ENCODE measurements at places on chromosomes 3 and 15.
A peak's percentile ranks its signal among the peaks of the same experiment; 100 is the strongest.

GRCh38 chr3:59266551-59266950, 216.7 kb upstream of the CFAP20DC start:
- DNase-seq = no peak

GRCh38 chr3:177459401-177459800, 262.1 kb upstream of the TBL1XR1 start:
- no peak for DNase-seq

- no peak for DNase-seq
These were observed 59.2 kb downstream of the PIAS1 start for GRCh38 chr15:68113273-68113672.

DNA sequence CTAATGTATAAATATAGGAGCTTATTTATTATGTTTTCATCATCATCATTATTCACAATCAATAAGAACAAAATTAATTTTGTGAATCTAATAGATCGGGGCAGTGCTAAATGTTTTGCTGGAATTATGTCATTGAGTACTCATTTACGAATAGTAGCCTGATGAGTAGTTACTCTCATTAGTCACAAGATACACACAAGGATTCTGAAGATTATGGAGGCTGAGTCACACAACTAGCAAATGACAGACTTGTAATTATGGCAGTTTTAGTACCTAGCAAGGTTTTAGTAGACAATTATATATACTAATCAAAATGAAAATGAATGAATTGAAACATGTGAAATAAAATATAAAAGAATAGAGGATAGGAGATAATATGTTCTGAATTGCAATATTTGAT, 954.2 kb downstream of the CADM2 start:
- DNase-seq = no peak

DNA sequence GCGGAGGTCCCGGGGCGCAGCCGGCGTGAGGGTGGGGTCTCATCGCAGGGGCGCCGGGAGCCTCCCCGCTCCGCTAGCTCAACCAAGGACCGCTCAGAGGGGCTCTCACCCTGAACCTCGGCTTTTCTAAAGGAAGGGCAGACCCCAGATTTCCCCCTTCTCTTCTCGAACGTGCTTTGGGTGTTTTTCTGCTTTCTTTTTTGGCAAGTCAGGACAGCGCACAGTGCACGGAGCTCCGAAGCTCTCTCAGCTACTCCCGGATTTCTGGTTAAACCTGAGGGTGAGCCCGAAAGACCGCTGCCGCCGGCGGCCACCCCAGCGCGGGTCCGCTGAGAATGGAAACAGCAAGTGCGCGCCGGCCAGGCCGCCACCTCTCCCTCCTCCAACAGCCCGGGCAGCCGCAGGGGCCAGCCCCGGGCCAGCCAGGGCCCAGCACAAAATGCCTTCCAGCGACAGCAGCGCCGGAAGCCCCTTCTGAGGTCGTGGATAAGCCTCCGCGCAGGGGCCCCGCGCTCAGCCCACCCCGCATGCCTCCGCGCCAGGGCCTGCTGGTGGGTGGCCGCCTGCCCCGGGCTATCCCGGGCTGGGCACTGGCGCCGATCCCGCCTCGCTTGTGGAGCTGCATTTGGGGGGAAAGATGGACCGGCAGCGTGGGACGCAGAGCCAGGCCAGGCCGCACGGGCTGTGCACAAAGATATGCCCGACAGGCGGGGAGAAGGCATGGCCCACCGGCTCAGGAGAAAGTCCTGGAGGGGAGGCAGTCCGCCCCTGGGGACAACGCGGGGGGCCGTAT, 8.2 kb upstream of the OCA2 start:
- DNase-seq = no peak

DNA sequence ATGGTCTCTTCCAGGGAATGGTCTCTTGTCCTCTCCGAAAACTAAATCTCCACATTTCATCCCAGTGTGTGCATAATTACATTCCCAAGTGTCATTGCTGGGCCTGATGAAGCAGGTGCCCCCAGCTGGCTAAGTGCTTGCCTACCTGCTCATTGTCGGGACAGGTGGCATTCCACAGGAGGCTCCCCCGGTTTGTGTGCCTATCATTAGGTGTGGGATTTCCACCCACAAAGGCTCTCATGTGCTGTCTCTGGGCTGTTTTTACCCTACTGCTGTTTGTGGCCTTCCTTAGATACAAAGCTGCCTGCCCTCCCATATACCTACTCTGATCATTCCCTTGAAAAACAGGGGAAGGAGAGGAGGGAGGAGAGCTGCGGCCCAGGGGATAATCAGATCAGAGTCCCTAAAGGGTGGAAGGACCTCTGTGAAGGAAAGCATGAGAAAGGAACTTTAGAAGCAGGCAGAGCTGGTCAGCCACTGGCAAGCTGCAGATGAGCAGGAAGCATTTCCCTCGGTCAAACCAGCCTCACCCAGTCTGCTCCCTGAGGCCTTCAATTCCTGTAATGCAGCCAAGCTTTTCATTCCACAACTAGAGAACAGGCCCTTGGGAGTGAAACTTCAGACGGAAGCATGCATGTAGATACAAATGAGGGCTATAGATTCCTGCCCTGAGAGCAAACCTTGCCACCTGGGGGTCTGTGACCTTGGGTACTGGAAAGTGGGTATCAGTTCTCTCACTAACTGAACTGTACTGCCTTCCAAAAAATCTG, 60.7 kb upstream of the HEG1 start:
- no peak for DNase-seq

- DNase-seq = peak; percentile 23
These were observed 37.7 kb upstream of the GNB5 start for GRCh38 chr15:52228921-52229320.

- no peak for DNase-seq
These were observed 909.7 kb downstream of the PLOD2 start for GRCh38 chr3:145251311-145251710.

DNA sequence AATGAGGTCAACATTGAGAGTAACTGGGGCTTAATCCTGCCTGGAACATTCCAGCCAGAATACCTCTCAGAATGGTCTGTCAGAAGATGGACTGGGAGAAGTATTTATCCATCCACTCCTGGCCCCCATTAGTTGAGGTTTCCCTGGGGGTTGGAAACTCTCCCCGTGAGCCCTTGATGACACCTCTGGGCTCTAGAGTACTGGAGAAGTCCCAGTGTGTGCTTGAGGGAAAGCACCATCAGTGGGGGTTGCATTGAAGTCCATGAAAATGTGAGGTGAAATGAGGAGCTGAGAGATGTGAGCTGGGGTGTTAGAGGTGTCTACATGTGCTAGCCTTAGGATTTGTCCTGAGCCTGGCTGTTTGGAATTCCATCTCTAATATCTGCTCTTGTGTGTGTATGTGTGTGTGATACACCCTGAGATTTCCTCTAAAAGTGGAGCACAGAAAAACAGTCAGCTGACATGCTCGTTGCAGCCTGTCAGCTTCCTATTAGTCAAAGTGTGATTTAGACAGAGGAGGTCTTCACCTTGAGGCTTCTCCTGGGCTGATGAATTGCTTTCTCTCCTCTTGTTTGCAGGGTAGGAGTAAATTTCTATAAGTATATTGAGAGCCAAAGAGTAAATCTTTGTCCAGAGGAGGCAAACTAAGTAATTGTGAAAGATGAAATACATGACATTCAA, 67.6 kb downstream of the NR1D2 start:
- no peak for DNase-seq

- DNase-seq = no peak
These were observed 50.2 kb downstream of the OXSM start for GRCh38 chr3:25840099-25840498.

- peak; percentile 3 for DNase-seq
These were observed 50.7 kb upstream of the GOLGA6L2 start for GRCh38 chr15:23497710-23498111.

- no peak for DNase-seq
These were observed 199.4 kb upstream of the STRIT1 start for GRCh38 chr3:155492841-155493240.

- DNase-seq = peak; percentile 53
These were observed 1.0 kb downstream of the ANP32A start for GRCh38 chr15:68819495-68820294.

GRCh38 chr3:29392625-29393388, 111.9 kb downstream of the RBMS3 start:
- DNase-seq = no peak

GRCh38 chr3:63966871-63967270, 54.7 kb upstream of the SCAANT1 start:
- DNase-seq = no peak

DNA sequence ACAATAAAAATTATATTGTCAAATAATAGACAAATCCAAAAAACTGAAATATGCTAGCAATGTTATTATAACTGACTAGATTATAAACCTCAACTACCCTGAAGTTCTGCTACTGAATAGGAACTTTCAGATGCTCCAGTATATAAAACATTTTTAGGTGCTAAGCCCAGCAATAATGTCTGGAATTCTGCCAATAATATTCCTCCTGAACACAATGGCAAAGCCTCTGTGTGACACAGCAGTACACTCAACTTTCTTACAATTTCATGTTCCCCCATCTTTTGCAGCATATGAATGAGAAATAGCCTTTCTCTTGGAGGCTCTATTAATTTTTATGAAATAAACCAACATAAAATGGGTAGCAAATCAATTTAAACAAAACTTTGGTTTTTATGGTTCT, 29.5 kb downstream of the ATOSA start:
- no peak for DNase-seq

DNA sequence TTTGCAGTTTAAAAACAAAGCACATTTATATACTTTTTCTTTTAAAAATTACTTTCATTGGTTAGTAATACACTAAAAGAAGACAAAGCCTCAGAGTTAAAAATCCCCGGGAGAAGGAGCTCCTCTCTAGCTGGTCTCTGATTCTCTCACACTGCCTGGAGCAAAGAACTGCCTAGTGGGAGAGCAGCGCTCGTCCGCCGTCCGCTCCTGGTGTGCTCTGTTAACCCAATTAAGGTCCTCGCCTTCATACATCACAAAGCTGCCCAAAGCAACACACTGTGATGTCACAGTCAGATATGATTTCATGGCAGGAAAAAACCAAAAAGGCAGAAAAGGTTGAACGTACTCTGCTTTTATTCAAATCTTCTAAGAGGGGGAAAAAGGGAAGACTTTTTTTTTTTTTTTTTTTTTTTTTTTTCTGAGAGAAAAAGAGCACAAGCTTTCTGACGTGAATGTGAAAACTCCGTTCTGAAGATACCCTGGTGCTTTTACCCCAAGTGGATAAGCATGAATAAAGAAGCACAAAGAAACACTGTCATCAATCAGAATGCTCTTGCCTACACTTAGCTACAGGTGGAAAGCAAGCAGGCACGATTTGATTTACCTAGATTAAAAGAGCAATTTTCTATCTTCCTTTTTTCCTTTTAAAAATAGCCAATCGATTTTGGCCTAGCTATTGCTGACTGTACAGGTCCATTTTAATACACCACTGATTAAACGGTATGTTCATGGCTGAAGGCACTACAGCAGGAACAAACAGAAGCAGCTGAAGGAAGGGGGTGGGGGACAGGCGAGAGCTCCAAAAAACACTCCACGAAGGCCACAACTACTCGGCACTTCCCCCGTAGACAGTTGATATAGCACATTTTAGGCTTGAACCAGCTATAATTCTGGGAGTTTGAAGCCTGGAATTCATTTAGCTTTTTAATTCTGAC, 115.2 kb downstream of the TIGIT start:
- no peak for DNase-seq

Measured in stimulated activated naive CD8-positive, alpha-beta T cell treated with anti-CD3 and anti-CD28 coated beads, Interleukin-15, Interleukin-2, amounts not matched to agents 100 U/mL and 50 U/mL, for 24 hours (primary cell).